Activated naive CD4-positive, alpha-beta T cell treated with anti-CD3 and anti-CD28 coated beads, Interleukin-2, amount 50 U/mL, for 16 hours (primary cell): ENCODE measurements at places on chromosomes 1 and 21.

- no peak for DNase-seq
These were observed 11.3 kb downstream of the BTG2 start for GRCh38 chr1:203316626-203317093.

DNA sequence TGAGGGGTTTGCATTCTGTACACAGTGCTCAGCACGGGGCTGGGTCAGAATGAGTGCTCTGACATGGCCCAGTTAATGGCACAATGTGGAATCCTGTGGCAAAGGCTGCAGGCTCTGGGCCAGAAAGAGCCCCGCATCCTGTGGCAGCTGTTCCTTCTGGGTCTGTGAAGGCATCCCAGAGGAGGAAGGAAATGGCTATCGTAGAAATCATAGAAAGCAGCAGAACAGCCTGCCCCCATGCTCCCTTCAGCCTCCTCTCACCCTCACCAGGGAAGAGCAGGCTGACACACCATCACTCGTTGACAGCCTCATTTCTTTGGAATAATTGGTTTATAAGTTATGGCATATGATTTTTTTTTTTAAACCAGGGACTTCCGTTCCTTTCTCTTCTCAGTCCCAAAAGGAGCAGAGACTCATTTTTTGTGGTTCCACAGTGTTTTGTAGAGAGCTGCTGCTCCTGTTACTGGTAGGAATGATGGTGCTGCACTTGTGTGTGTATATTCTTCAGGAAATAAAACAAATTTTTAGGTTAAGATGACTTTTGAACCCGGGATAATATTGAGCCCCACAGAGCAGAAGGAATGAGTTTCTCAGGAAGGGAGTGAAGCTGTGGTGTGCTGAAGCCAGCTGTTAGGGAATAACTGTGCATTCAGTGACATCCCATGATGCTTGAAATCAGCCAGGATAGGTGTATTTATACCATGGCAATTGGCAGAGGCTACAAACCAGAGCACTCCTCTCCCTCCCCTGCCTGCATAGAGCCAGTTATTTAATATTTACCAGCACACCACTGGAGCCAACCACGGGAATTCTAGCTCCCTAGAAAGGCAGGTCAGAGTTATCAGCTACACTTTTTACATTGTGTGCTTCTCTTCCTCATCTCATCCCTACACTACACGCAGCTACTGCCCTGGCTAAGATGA is 32.0 kb downstream of the PLXNA2 start:
- DNase-seq, result no peak

- peak; percentile 6 for DNase-seq
These were observed 24.6 kb downstream of the RUNX3 start for GRCh38 chr1:24905355-24905978.

DNA sequence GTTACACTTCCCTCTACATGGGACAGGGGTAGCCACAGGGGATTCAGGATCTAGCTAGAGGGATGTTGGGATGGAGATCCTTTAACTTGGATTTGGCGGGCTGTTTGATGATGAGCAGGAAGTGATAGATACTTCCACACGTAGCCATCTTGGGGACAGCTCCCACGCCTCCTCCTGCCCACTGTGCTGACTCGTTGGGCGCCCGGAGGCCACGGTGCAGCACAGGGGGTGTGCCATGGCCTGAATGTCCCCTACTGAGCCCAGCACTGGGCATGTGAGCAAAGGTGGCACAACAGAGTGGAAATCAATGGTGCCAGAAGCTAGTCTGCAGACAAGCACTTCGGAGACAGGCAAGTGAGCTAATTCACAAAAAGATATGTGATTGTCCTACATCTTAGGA is 31.6 kb upstream of the CCSAP start:
- no peak for DNase-seq

DNA sequence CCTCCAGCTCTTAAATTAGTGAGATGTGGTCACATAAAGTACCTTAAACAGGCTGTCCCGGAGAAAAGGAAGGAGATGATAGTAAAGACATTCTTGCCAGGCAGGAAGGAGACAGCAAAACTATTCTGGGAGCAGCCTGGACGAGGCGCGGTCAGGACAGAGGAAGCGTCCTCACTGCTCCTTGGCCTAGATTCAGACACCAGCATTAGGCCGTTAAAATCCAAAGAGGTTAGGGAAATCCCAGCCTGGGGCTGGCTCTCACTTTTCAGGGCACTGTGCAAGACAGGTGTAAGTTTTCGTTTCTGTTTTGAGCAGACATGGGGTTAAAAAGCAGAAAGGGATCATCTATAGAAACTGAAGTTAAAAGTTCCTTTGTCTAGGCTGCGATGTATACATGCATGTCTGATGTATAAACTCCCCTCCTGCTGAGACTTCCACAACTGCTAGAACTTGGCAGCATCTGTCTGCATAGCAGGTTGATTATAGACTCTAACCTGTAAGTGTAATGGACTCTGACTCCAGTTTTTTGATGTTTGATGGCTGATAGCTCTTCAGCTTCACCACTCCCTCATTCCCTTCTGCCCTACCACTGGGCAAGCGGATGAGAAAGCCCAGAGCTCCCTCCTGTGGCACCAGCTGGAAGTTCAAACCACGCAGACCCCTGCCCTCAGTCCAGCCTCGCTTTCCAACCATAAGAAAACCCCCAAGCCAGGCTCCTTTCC is 21.5 kb downstream of the STPG1 start:
- peak; percentile 62 for DNase-seq

- DNase-seq, result no peak
These were observed 664.6 kb upstream of the ADAMTS5 start for GRCh38 chr21:27631471-27631870.

DNA sequence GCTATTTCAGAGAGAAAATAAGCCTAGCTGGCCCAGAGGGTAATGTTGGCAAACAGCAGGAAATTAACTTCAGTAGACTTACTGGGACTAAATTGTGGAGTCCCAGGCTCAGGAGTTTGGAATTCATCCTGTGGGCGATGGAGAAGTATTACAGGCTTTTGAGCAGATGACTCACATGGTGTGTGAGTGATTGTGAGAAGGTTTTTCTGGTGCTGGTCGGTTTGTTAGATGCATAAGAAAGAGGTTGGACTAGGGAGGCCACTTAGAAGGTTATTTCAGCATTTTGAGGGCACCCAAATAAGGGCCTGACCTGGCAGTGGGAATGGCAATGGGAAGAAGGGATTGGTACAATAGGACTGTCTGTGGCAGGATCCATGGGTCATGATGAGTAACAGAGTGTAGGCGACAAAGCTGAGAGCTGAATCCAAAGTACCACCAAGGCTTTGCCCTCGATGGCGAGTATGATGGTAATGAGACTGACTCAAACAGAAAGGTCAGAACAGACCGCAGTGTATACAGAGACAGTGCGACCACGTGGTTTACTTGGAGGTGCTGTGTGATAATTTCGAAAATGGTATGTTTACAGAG is 69.2 kb upstream of the KIF26B start:
- DNase-seq, result no peak

DNA sequence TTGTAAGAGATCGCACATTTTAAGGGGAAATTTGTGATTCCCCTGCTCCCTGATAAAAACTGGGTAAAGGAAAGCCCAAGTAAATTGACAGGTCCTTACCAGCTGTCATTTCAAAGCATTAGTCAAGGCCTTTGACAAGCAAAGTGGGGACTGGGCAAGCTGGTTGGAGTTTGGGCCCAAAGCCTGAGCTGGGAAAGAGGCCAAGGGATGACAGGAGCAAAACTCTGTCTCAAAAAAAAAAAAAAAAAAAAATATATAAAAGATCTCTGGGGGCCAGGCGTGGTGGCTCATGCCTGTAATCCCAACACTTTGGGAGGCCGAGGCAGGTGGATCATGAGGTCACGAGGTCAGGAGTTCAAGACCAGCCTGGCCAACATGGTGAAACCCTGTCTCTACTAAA is 36.9 kb downstream of the SLC2A1 start:
- no peak for DNase-seq

GRCh38 chr1:35894183-35894582 is 11.2 kb downstream of the AGO1 start:
- DNase-seq, result no peak

- no peak for DNase-seq
These were observed 2.0 kb downstream of the SLC6A17 start for GRCh38 chr1:110152133-110152785.

- no peak for DNase-seq
These were observed 32.4 kb upstream of the CAMSAP2 start for GRCh38 chr1:200706111-200706814.

GRCh38 chr1:213790565-213790964 is 197.2 kb upstream of the PROX1 start:
- no peak for DNase-seq

DNA sequence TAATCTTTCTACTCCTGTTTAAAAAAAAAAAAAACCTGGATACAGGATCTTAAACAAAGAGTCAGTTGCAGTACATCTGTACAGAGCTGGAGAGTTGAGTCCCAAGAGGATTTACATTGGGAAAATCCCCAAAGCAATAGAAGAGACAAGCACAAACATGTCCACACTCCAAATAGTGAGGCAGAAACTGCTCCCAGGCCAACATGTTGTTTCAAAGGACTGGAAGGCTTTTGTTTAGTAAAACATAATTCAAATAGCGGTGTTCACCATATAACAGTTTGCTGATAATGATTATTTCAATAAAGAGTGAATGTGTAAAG is 425.4 kb downstream of the ADGRL2 start:
- DNase-seq, result no peak

- DNase-seq, result no peak
These were observed 46.8 kb downstream of the MACO1 start for GRCh38 chr1:25477448-25478034.

DNA sequence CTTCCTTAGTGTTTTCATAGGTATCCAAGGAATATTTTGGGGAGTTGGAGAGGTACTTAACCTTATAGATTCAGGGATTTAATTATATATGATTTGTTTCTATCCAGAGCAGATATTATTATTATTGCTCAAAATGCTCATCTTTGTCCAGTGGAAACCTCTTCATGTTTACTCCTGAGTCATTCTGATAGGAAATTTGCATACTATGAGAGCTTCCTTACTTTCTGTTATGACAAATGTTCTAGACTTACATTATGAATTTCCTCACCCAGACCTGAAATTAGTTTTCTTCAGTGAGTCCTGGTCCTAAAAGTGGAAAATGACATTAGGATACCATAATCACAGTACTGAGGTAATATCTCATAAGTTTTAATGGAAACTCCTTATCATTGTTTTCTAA is 57.5 kb upstream of the PLPPR5 start:
- no peak for DNase-seq

GRCh38 chr1:157971769-157972168 is 21.7 kb upstream of the KIRREL1 start:
- no peak for DNase-seq

GRCh38 chr1:235993652-235994051 is 71.2 kb downstream of the NID1 start:
- no peak for DNase-seq

- no peak for DNase-seq
These were observed 503 bp upstream of the PIGM start for GRCh38 chr1:160032165-160032820.

GRCh38 chr1:231702331-231702730 is 75.7 kb downstream of the DISC1 start:
- DNase-seq, result no peak

DNA sequence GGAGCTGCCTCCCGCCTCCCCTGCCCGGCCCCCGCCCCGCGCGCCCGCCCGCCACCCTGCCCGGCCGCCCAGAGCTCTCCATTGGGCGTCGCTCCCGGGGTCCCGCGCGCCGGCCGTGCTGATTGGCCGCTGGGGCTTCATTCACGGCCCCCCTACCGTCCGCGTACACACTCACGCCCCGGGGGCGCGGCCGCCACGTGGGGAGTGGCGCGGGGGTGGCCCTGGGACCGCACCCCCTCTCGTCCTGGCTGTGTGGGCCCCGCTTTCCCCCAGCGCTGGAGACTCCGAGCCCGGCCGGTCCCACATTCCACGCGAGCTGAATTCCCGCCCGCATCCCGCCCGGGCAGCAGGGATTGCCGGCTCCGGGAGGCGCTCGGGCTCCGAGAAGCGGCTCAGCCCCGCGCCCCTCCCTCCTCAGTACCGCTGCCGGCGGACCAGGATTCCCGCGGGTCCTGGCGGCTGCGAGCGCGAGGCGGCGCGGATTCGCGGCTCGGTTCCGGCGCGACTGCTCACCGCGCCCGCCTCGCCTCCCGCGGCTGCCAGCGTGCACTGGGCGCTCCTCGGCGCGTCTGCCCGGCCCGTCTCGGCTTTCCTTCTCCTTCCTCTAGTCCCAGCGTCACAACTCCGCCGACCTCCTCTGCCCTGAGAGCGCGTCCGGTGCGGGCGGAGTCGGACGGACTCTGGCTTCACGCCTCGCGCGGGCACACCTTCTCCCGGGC is 450 bp upstream of the POU3F1 start:
- peak; percentile 83 for DNase-seq

- DNase-seq, result peak; percentile 61
These were observed at the start of gene FNBP1L for GRCh38 chr1:93447481-93448291. Gene FNBP1L, plus strand, starts transcription at chr1:93448118. Its CDS starts 164 bp downstream, at chr1:93448282.

DNA sequence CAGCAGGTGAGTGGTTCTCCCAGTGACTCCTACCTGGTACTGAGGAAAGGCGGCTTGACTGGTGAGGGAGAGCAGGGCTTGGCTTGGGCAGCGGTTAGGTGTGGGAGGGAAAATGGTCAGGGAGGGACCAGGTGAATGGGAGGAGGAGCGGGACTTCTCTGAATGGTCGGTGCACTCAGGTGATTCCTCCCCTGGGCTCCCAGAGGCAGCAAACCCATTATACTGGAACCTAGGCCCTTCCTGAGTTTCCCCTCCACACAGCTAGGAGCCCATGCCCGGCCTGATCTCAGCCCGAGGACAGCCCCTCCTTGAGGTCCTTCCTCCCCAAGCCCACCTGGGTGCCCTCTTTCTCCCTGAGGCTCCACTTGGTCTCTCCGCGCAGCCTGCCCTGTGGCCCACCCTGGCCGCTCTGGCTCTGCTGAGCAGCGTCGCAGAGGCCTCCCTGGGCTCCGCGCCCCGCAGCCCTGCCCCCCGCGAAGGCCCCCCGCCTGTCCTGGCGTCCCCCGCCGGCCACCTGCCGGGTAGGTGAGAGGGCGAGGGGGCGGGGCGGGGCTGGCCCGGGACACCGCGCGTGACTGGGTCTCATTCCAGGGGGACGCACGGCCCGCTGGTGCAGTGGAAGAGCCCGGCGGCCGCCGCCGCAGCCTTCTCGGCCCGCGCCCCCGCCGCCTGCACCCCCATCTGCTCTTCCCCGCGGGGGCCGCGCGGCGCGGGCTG is 2.3 kb downstream of the ARTN start:
- no peak for DNase-seq

GRCh38 chr1:208000504-208000903 is 89.6 kb upstream of the CD34 start:
- DNase-seq, result no peak

- DNase-seq, result no peak
These were observed 51.2 kb downstream of the TLR5 start for GRCh38 chr1:223091896-223092295.

- DNase-seq, result no peak
These were observed 10.4 kb upstream of the UHMK1 start for GRCh38 chr1:162487241-162487640.

GRCh38 chr1:205257735-205258134 is 30.0 kb downstream of the TMCC2 start:
- DNase-seq, result no peak

- DNase-seq, result peak; percentile 76
These were observed 7.1 kb upstream of the CPLANE2 start for GRCh38 chr1:16243936-16244649.

DNA sequence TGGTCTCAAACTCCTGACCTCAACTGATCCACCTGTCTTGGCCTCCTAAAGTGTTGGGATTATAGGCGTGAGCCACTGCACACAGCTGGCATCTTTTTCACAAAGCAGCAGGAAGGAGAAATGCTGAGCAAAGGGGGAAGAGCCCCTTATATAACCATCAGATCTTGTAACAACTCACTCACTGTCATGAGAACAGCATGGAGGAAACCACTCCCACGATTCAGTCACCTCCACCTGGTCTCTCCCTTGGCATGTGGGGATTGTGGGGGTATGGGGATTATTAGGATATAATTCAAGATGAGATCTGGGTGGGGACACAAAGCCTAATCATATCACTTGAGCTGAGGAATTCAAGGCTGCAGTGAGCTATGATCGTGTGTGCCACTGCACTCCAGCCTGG is 3.0 kb upstream of the MFSD2A start:
- no peak for DNase-seq
